ENCODE measurements at places on chromosomes 1 and 21.

- DNase-seq = no peak
These were observed 147.8 kb downstream of the ADGRL2 start for GRCh38 chr1:81948495-81948894.

GRCh38 chr21:35266546-35266945 lies 217.4 kb upstream of the RUNX1 start:
- no peak for DNase-seq

- DNase-seq = peak; percentile 10
These were observed 2.1 kb downstream of the LEPR start for GRCh38 chr1:65422241-65423203.

GRCh38 chr1:184635347-184635979 lies 119.2 kb downstream of the EDEM3 start:
- no peak for DNase-seq

- no peak for DNase-seq
These were observed 183.3 kb downstream of the NEK7 start for GRCh38 chr1:198340139-198340538.

DNA sequence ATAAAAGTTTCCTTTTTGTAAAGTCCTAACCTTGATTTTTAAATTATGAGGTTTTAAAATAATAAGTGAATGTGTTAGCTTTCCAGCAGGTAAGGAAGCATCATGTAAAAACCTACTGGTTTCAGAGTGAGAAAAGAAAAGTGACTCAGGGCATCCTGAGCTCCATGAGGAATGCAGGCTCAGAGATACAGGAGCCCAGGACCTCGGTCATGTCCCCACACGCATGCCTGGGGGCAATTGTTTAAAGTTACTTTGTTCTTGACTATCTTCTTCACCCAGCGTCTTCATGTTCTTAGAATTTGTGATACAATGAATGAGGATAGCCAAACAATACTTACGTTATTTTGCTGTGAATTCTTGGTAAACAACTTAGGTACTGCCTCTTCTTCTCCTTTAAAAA lies 117.4 kb upstream of the PLPPR5 start:
- DNase-seq = no peak
